ENCODE measurements at places on chromosomes 1 and 21.

DNA sequence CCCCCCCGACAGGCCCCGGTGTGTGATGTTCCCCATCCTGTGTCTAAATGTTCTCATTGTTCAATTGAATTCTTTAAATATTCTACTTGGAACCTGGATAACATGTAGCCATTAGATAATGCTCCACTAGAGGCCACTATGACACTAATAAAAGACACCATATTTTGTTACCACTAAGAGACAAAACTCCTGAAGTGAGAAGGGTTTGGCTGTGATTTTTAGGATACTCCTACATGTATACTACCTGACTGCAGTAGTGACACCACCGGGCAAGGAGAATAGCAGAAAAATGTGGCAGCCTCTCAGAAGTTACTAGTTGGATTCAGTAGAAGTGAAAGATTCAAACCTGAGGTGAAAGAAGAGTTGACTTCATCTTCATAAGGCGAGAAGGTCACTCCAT, 36.0 kb downstream of the F5 start:
- peak; percentile 40 for DNase-seq

- no peak for DNase-seq
Observed at GRCh38 chr1:41920658-41921057, 1.9 kb upstream of the HIVEP3 start.

- DNase-seq: no peak
Observed at GRCh38 chr1:172041102-172041501, 199.8 kb downstream of the DNM3 start.

- no peak for DNase-seq
Observed at GRCh38 chr1:95021119-95021518, 51.6 kb downstream of the ALG14 start.

GRCh38 chr1:64843675-64844074, 98.8 kb downstream of the RAVER2 start:
- DNase-seq: no peak

GRCh38 chr1:3778590-3779264, 6.2 kb downstream of the SMIM1 start:
- no peak for DNase-seq

GRCh38 chr1:156295391-156295947, at the start of gene GLMP:
TSS of gene GLMP (minus strand) at chr1:156295679. CDS start at chr1:156295645, 34 bp downstream.
- DNase-seq: peak; percentile 79

DNA sequence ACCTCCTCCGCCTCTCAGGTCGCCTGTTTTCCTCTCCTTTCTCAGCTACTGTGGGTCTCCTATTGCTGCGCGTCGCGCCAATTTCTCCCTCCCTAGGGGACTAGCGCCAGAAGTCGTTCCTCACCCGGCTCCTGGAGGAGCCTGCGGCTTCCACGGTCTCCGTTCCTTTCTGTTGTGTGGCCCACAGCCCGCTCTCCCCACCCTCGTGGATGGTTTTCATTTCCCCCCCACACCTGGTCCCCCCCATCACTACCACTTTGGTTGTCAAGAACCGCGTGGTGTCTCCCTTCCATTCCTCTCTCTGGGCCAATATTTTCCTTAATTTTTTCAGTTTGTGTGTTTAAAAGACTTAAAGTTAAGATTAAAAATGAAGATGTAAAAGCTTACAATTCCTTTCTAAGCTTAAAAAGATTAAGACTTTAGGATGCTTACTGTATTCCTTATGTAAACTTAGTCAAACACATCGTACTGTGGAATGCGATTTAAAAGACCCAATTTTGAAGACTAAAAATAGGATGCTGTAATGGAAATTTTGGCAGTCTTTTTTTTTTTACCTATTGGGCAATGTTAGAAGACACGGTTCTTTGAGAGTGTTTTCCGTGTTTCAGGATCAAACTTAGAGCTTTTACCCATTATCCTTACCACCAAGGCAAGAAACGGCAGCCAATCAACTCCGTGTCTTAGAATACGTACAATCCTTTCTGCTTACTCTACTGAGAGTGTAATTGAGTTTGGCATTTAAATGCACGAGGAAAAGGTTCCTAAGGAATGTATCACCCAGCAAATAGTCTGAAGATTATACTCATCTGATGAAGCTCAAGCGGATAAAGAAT, 773 bp downstream of the CNST start:
- peak; percentile 59 for DNase-seq

GRCh38 chr1:23288671-23289070, 55.4 kb downstream of the HNRNPR start:
- no peak for DNase-seq

DNA sequence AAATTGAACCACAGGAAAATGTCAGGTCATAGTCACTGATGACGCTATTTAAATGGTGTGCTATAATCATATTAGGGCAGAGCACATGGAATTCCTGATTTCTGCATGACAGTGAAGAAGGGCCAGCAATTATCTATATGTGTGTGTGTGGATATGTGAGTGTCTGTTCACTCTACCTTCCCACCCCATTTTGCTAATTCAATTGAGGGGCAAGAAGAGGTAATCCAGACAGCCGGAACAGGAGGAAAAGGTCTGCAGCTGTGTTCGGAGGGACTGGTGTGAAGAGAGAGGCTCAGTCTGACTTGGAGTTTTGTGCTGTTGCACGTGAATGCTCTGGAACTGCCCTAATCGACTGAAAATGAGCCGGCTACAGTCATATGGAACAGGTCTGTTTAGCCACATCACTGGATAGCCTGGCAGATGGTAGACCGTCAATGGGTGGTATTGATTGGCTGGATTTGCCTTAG, 5.1 kb upstream of the ELAVL4 start:
- DNase-seq: no peak

DNA sequence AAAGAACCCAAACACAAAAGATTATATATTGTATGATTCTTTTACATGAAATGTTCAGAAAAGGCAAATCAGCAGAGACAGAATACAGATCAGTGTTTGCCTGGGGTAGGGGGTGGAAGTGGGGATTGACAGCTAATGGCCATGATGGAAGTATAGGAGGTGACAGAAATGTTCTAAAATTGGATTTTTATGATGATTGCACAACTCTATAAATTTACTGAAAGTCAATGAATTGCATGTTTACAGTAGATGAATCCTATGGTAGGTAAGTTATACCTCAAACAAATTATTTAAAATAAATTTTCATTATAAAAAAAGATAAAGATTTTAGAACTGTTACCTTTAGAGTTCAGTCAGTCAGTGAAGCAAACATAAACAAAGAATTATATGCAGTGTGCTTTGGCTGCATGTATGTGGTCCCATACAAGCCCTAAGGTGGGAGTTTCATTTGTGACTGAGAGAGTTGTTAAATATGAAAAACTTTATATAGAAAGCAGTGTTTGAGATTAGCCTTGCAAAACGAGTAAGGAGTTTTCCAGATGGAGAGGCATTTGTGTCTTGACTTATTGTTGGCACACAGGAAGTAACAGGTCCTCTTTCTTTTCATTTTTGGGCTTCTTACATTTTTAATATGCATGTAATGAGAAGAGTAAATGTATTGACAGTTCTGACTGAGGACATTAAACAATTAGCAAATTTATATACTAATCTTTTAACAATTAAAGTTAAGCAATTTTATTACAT, 115.6 kb upstream of the KIAA1614 start:
- no peak for DNase-seq

DNA sequence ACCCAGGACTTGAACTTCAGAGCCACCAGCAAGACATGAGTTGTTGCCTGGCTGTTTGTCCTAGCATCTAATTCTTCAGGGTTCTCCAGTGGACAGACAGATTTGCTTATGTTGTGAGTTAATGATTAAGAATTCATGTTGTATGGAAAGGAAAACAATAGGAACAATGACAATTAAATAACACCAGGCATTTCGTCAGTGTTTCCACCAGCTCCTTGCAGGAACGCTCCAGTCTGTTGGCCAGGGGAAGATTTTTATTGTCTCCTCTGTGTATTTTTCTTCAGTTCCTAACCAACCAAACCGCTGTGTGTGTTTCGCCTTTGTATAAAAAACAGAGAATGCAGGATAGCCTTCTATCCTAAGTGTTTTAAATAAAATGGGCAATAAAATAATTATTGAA, 64.4 kb upstream of the PTGFR start:
- no peak for DNase-seq

GRCh38 chr1:184935920-184936798, 38.1 kb downstream of the NIBAN1 start:
- DNase-seq: no peak

DNA sequence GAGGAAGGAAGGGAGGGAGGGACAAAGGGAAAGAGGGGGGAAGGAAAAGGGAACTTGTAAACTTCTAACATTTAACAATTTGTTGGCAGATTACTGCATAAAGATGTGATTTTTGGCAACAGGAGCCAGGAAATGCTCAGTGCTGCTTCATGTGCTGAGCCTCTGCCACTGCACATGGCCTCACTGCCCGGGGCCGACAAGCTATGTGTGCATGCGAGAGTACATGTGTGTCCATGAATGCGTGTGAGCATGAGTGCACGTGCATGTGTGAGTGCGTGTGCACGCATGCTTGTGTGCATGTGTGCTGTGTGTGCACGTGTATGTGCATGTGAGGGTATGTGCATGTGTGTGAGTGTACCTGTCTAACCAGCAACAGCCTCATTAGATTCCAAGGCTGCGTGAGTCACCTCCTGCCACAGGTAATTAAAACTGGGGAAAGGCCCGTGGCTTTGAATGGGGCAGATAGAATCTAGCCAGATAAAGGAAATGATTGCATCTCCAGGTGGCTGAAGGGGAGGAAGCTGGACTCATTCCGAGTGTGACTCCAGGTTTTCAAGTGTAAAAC, 41.4 kb upstream of the TSPEAR start:
- DNase-seq: no peak

DNA sequence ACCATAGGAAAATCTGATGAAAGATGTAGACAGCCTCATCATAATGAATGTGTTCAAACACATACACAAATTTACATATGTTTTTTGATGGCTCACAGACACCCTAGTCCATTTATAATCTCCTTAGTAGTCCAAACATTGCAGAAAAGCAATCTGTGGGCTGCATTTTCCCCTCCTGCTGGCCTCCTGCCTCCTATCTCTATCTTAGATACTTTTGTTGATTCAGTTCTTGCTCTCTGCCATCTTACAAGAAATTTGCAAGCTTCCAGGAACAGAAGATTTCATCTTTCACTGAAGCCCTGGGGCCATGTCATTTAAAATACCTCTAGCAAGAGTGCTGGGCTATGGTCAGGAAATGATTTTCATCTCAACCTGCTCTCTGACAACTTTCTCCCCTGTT, 50.6 kb downstream of the DUSP10 start:
- no peak for DNase-seq

- DNase-seq: no peak
Observed at GRCh38 chr1:226939438-226940028, 561 bp upstream of the COQ8A start.

GRCh38 chr1:46466477-46467182, 23.0 kb upstream of the DMBX1 start:
- DNase-seq: no peak

DNA sequence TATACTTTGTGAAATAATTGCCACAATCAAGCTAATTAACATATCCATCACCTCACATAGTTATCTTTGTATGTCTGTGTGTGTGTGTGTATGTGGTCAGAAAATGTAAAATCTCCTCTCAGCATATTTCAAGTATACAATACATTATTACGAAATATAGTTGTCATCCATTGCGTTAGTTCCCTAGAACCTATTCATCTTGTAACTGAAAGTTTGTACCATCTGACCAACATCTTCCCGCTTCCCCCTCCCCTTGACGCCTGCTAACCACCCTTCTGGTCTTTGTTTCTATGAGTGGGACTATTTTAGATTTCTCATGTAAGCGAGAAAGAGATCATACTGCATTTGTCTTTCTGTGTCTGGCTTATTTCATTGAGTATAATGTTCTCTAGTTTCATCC, 455.3 kb downstream of the KCNT2 start:
- DNase-seq: no peak

DNA sequence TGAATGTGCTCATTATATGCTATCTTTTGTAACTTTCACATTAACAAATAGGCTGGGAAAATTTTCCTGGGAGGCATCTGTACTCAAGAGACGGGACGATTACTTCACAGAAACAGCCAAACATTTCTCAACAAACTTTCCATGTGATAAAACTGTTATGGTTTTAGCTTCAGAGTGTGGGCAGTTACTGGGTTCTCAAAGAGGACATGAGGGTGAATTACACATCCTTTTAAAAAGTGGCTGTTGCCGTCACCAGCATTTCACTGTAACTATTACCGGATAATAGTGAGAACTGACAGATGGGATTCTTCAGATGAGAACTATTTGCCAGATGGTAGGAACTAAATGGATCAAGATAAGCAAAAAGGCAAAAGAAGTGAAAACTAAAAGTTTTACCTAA, 109.1 kb downstream of the APP start:
- DNase-seq: no peak
